Fibroblast of skin of right biceps (primary cell): ENCODE measurements at places on chromosomes 5 and 9.

DNA sequence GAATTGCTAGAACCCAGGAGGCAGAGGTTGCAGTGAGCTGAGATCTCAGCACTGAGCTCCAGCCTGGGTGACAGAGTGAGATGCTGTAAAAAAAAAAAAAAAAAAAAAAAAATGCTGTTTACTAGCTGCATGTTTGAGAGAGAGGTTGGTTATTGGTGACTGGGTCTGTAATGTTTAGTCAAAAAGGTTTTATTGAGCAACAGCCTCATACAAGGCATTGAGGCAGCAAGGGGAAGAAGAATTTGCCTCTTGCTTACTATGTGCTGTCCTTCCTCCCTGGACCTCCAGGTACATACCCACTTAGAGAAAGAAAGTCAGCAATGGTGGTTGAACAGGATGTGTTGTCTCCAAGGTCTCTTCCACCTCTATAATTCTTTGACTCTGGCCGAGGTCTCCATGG lies 140.7 kb upstream of the SPRY4 start:
- DNase-seq = no peak

DNA sequence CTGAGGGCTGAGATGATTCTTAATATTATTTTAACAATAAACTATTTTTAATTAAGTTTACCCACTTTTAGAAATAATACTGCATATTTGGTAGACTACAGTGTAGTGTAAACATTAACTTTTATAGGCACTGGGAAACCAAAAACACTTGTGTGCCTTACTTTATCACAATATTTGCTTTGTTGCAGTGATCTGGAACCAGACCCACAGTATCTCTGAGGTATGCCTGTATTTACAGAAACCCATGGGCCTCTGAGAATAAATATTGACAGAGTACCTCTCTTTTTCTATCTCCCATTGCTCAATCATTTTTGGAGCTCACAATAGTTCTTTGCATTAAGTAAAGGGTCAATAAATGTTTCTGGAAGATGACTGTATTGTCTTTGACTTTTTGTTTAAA lies 73.3 kb downstream of the SLCO4C1 start:
- no peak for DNase-seq

- peak; percentile 65 for DNase-seq
Measured at GRCh38 chr9:114735704-114736103, 53.7 kb upstream of the TEX48 start.

- no peak for DNase-seq
Measured at GRCh38 chr5:124342584-124342983, 403.9 kb downstream of the ZNF608 start.

DNA sequence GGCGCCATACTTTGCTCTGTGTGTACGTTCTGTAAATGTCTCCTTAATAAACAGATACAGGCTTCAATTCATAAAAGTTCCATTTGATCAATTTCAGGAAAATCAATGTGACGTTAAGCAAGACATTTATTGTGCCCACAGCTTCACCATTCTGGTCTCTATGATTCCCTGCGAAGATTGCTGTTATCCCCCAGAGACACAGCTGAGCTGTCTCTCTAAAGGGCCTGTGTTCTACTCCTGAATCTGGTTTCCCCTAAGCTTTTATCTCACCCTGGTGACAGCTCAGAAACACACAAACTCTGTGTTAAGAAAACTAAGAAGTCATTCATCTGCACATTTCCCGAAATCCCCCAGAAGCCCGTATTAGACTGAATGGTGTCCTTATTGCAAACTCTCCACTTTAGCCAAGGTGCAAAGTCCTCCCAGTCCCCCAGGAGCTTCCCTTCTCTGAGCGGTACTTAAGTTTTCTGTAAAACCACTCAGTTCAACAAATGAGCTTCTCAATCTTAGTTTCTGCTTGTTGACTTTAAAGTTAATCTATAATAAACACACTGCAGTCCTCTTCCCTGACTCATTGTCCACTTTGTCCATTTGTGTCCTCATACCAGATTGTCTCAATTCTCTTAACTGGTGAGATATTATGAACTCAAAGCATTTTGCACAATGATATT lies 1.4 kb upstream of the C5orf15 start:
- no peak for DNase-seq
